Activated CD4-positive, alpha-beta T cell treated with anti-CD3 and anti-CD28 coated beads, Interleukin-2, Interleukin-6, amounts not matched to agents 100 ng/mL and 50 ng/mL, durations not matched to agents 16 hours and 8 hours (primary cell): ENCODE measurements at places on chromosomes 12 and 14.
A peak's percentile ranks its signal among the peaks of the same experiment; 100 is the strongest.

GRCh38 chr14:24365600-24366412, 2.2 kb upstream of the NFATC4 start:
- peak; percentile 69 for DNase-seq

GRCh38 chr12:19435831-19436497, 3.3 kb upstream of the AEBP2 start:
- no peak for DNase-seq

- no peak for DNase-seq
Measured at GRCh38 chr14:37573356-37573755, 21.7 kb downstream of the FOXA1 start.

GRCh38 chr14:28656704-28657255, 109.8 kb upstream of the FOXG1 start:
- no peak for DNase-seq

- DNase-seq, result peak; percentile 55
Measured at GRCh38 chr14:89724628-89724960, 229.9 kb downstream of the EFCAB11 start.

DNA sequence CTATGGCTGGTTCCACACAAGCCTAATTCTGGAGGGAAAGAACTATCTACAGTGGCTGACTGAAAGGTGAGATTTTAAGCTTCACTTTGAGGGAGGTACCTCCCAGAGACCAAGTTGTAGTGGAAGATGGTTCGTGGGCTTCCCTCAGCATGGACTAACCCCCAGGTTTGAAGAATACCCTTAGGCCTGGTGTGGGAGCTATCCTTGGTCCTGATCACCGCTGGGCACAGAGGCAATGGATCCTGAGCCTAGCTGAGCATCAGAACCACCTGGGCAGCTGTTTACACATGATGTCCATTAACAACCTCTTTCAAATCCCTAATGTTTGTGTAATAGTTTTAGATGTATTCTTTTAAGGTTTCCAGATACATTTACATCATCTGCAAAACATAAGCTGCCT, 10.3 kb downstream of the DAO start:
- no peak for DNase-seq

DNA sequence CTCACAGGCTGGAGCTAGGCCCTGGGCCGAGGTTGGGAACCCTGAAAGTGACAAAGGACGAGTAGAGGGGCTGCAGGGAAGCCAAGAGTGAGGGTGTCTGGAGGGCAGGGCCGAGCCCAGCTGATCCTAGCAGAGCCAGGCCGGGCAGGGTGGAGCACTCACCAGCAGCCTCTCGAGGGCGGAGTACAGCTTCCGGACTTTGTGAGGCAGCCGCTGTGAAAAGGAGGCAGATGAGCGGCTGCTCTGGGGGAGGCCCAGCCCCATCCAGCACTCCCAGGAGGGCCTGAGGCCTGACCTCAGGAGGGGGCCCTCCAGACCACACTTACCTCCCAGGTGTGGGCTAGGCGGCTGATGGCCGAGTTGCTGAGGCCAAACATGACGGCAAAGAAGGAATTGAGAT, 14.7 kb upstream of the ENDOU start:
- no peak for DNase-seq

GRCh38 chr12:4137441-4137840, 136.1 kb upstream of the CCND2 start:
- DNase-seq, result no peak

DNA sequence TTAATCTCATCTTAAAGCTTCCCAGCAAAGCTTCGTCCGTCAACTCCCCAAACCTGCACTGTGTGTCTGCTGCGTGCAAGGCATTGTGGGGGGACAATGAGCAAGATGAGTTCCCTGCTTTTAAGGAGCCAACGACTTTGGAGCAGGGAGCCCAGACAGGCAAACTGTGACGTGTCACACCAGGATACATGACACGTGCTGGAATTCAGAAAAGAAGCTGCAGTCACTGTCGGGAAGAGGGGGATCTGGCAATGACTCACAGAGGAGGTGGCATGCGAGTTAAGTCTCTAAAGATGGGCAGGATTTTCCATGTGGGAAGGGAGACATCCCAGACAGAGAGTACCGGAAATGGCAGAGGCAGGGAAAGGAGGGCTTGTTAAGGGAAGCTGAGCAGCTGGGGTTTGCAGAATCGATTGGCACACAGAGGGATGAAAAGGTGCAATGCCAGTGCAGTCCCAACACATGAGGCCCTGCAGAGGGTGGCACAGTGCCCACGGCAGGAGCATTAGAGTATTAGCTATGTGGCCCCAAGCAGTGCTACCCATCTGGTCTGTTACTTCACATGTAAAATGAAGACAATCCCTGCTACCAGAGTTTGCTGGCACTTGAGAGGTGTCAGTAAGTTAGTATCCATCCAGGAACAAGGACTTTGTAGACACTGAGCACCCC, 52.9 kb downstream of the SETD3 start:
- DNase-seq, result no peak

- DNase-seq, result no peak
Measured at GRCh38 chr14:51914310-51914709, 53.9 kb downstream of the GNG2 start.

GRCh38 chr14:76537906-76538647, 162.1 kb downstream of the ESRRB start:
- no peak for DNase-seq

DNA sequence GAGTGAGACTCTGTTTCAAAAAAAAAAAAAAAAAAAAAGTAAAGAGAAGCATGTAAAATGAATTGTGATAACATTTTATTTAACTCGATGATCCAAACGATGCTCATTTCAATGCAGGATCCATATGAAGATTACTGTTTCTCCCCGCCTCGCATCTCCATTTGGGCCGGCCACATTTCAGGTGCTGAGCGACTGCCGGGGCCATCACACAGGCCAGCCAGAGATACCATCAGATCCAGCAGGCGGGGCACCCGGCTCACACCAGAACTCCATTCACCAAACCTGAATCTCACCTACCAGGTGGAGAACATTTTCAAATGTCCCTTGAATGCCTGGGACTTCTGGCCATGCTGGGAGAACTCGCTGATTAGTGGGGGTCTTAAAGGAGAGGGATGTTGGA, 18.0 kb upstream of the FZD10 start:
- DNase-seq, result no peak

DNA sequence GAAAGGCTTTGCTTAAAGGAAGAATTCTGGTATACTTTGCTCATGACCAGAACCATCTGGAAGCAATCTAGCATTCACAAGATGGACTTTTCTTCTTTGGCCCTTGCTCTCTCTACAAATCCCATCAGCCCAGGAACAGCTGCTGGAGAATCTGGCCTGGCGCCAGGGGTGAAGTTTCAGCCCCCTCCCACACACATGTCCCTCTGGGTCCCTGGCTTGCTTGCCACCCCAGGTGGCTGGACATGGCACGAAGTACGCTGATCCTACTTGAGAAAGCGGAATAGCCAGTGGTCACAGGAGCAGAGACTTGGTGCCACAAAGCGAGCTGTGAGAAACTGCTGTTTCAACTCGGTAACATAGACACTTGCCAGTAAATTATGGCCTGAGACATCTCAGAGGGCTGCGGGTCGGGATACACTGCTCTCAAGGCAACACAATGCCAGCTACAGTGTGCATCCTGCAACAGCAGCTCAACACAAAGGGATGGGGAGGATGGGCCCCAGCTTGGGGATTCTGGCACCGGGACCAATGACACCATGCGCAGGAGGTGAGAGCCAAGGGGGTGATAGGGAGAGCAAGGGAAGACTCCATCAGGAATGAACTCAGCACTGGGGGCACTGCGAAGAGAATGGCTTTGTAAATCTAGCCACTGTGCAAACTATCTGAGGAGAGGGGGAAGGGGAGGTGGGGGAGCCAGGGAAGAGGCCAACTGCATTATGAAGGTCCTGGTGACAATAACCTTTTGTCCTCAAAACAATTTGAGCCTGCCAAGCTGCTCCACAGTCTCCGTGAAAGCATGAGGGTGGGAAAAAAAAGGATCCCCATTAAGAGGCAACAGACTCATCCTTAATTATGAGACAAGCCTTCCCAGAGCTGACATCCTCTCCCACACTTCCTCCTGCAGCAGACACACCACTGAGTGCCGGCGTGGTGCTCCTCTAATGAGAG, 219.9 kb downstream of the PPM1H start:
- no peak for DNase-seq

DNA sequence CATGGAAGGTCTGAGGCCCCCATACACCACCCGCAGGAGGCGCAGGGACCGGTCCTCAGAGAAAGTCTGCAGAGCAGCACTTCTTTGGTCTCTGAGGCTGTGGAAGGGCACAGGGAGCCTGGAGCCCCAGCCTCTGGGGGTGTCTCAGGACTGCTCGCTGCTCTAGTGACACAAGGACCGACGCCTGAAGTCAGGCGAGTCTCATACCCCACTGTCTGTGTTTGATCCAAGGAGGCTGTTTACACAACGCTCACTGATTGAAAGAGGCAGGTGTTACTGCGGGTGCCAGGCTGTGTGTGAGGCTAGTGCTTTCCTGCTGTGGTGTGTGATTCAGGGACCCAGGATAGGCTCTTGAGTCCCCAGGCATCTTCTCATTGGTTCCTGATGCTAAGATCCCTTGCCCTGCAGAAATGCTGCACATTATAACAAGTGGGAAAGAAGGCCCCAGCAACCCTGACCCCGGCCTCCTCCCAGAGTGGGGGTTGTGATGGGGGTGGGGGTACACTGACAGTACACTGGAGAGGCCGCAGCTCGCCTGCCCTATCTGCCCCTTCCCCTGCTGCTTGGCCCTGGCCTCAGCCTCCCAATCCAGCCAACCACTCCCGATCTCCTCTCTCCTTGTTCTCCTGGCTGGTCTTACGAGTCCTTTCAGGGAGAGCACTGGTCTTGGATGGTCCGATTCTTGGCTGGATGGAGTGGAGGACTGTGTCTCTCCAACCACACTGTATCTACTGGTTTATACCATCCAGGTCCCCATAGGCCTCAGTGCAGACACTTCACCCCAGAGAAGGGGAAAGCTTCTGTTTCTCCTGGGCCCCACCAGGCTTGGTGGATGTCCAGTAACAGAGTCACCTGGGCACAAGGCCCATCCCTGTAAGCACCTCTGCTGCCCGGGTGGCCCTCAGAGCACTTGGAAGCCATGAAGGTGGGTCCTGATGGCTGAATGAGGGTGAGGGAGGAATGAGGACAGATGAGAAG, 6.6 kb downstream of the CACNA2D4 start:
- no peak for DNase-seq

GRCh38 chr12:74535536-74535935, 2.1 kb upstream of the ATXN7L3B start:
- DNase-seq, result peak; percentile 8

- DNase-seq, result no peak
Measured at GRCh38 chr12:30599608-30600007, 96.1 kb downstream of the IPO8 start.
